Suprapubic skin (tissue), 4 donors: ENCODE measurements at places on chromosomes 4 and X. TPM values are rescaled to one million over a fixed set of nuclear protein-coding genes. Genes with fewer than 3 reads are reported as not detected.

Gene TMEM35A
- not detected for total RNA-seq

Gene PLAC8
- total RNA-seq = not detected

Gene FAM199X
- total RNA-seq = 16.7 TPM

Gene PSAPL1
- 114 TPM for total RNA-seq

Gene RHOH
- total RNA-seq = 1.6 TPM

Gene KCNE5
- not detected for total RNA-seq

Gene DMRTC1B
- not detected for total RNA-seq

Gene GABRG1
- total RNA-seq = not detected

Gene HTR2C
- total RNA-seq = not detected

Gene RHOXF2
- total RNA-seq = not detected

Gene FSTL5
- total RNA-seq = not detected

Gene TBC1D19
- 9.5 TPM for total RNA-seq

Gene PHKA1
- total RNA-seq = 4.2 TPM

Gene GASK1B
- 9.7 TPM for total RNA-seq

Gene ERVMER34-1
- 0.72 TPM for total RNA-seq

Gene HSFX1
- 3.1 TPM for total RNA-seq

Gene XK
- total RNA-seq = 1.1 TPM

Gene CTAG1A
- total RNA-seq = not detected

Gene PTPN13
- total RNA-seq = 97.3 TPM

Gene DCK
- total RNA-seq = 15.7 TPM

Gene MFAP3L
- 60.4 TPM for total RNA-seq

Gene POLN
- 1.4 TPM for total RNA-seq

Gene BEX5
- 1.7 TPM for total RNA-seq

Gene DGKQ
- total RNA-seq = 25.4 TPM

Gene BBS12
- total RNA-seq = 0.95 TPM

Gene MTMR8
- total RNA-seq = 0.42 TPM

Gene PPP4R3C
- total RNA-seq = not detected

Gene TMSB15C
- 1.0 TPM for total RNA-seq

Gene MAGED1
- 35.2 TPM for total RNA-seq

Gene ARR3
- total RNA-seq = not detected

Gene CT83
- total RNA-seq = not detected

Gene KIAA1210
- total RNA-seq = 0.05 TPM

Gene USP17L17
- not detected for total RNA-seq

Gene ADH1A
- total RNA-seq = not detected

Gene HTRA3
- total RNA-seq = 22.5 TPM

Gene CYLC1
- total RNA-seq = not detected

Gene ZFP92
- total RNA-seq = 0.38 TPM

Gene PASD1
- total RNA-seq = not detected

Gene TRIML2
- not detected for total RNA-seq

Gene SULT1B1
- 0.24 TPM for total RNA-seq

Gene USP51
- total RNA-seq = 0.42 TPM

Gene MAGEB10
- total RNA-seq = not detected

Gene TSPAN7
- total RNA-seq = 15.6 TPM

Gene NRK
- not detected for total RNA-seq

Gene CNGA1
- total RNA-seq = 1.7 TPM

Gene CCKAR
- total RNA-seq = not detected

Gene PDZD4
- total RNA-seq = 6.3 TPM

Gene EVC2
- total RNA-seq = 11.0 TPM

Gene KLHL13
- total RNA-seq = 1.7 TPM

Gene TMPRSS11A
- not detected for total RNA-seq

Gene ZCCHC4
- total RNA-seq = 8.7 TPM
